Kidney glomerular epithelial cell (primary cell): ENCODE measurements at places on chromosomes 7 and 10.

DNA sequence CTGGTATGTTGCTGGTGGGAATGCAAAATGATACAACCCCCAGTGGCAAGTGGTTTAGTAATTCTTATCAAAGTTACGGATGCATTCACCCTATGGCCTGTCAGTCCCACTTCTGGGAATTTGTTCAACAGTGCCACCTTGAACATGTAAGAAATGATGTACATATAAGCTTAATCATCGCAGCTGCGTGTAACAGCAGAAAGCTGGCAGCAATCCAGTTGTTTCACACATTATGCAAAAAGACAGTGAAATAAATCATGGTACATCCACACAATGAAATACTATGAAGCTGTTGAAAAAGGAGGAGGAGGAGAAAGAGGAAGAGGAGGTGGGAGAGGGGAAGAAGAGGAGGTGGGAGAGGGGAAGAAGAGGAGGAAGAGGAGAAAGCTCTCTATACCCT is 76.2 kb upstream of the MYL10 start:
- no peak for DNase-seq

DNA sequence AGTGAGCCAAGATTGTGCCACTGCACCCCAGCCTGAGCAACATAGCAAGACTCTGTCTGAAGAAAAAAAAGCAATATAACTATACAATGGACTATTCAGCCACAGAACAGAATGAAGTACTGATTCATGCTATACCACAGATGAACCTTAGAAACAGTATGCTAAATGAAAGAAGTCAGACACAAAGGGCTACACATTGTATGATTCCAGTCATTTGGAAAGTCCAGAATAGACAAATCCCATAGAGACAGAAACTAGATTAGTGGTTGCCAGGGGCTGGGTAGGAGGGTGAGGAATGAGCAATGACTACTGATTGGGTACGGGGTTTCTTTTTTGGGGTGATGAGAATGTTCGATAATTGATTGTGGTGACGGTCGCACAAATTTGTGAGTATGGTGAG is 9.6 kb upstream of the CFAP70 start:
- no peak for DNase-seq

GRCh38 chr7:27068259-27068658 is 27.5 kb downstream of the HOXA1 start:
- no peak for DNase-seq

DNA sequence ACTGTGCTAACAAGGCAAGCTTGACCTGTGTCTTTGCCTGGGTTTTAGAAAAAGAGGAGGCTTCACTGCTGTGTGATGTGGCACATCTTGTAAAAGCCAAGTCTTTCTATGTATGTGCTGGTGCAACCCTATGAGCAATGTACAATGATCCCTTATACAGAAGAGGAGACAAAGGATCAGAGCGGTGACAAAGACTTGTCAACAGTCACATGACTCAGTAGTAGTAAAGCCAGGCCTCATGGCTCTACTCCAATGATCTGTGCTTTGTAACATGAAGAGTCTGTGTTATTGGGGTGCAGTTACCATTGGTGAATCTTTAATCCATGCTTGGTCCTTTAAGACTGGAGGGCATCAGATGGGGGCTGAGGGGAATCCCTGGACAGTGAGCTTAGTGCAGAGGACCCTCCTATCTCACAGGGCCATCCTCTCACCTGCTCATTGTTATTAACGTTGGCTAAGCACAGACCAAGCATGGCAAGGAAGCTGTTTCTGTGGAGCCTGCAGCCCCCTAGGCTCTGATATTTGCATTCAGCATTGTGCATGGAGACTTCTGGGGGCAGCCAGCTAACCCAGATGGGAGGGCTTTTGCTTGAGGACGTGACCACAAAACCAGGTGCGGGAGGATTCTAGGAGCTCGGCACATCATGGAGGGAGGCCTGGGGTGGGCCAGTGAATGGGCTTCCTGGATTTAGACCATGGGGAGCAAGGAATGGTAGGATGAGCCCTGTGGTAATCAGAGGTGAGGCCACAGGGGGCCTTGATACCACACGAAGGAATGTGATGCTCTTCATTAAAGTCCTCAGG is 308.8 kb upstream of the ZNF32 start:
- DNase-seq = no peak

DNA sequence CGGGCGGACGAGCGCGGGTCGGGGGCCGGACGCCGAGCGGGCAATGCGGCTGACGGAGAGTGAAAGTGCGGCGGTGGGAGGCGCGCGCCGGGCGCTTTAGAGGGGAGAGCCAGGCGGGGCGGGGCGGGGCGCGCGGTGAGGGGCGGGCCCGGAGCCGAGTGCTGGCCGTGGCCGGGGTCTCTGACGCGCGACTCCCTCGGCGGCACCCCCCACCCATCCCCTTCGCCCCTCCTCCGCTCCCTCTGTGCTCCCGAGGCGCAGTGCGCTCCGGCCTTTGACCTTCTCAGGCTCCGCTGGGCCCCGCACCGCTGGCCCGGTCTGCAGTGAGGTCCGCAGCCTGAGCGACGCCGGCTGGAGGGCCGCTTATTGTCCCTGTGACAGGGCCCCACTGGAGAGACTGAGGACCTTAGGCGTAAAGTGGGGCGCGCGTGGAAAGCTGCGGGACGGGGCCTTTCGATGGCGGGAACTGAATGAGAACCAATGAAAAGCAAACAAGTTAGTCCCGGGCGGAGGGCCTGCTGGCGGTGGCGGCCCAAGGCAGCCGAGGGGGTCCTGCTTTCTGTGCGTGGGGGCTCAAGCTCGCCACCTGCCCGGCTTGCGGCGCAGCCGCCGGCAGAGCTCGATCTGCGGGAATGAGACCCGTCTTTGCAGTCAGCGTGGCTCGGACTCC is at the start of gene CXCL12:
TSS of gene CXCL12 (minus strand) at position 72 of the 670 bp plus-strand sequence. CDS start 92 bp downstream, outside the sequence.
- no peak for DNase-seq

DNA sequence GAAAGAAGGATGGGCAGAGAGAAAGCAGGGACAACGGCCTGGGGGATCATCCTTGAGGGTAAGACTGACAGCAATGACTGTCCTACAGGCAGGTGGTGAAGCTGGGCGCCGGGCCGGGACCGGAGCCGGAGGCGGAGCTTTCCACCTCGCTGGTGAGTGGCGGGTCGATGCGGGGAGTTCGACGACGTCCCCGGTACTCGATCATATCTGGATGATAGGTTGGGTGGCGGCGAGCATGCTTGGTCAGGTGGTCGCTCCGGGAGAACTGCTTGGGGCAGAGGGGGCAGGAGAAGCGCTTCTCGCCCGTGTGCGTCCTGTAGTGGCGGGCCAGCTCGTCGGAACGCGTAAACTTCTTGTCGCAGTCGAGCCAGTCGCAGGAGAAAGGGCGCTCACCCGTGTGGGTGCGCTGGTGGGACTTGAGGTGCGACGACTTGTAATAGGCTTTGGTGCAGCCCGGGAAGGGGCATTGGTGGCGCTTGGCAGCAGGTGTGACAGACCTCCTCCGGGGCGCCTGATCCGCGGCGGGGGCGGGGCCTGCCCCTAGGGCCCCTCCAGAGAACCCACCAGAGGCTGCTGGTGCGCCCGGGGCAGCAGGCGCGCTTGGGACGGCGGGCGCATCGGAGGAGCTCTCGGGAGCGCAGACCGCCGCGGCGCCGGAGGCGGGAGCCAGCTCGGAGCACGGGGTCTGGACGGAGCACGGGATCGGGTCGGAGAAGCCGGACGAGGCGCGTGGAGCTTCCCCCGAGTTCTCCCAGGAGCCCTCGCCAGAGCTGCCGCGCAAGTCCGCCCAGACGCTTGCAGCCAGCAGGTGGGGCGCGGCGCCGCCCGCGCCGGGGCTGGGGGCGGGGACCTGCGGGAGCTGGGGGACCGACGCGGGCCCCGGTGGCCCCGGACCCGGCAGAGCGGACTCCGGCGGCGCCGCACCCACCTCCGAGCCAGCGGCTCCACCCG is 752 bp downstream of the KLF14 start:
- DNase-seq = no peak

DNA sequence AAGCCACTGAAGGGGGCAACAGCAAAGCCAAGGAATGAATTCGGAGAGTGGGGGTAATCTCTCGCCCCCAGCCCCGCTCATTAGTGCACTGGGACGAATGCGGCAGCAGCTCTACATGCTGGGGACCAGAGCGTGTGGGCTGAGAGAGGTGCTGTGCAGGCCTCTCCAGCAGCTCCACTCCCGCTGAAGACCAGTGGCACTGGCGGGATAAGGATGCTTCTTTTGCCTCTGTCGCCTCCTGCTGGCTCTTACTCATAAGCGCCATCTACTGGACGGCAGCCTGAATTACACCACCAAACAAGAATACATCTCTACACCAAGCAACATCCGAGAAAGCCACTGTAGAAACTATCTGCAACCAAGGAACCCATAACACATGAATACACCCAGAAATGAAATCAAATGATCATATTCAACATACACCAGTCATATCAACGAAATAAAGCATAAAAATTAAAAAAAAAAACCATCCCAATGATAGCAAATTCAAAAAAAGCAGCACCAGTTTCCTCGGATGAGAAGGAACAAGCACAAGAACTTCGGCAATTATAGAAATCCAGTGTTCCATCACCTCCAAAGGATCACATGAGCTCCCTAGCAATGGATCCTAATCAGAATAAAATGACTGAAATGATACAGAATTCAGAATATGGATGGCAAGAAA is 79.0 kb upstream of the TMEM168 start:
- DNase-seq = peak; percentile 28

DNA sequence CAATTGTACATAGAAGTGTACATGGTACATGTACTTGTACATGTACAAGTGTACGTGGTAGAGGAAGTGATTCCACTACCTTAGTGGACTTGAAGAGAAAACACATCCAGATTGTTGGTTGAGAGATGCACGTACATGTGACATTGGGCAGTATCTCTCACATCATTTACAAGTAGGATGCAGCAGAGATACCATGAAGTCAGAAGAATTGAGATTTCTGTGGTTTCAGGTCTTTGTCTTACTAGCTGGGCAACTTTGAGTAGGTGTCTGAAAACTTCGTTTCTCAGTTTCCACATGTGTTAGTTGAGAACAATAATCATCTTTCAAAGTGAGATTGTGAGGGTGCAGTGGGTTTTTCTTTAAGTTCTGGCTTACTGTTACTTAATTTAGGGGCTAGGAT is 21.5 kb downstream of the CLDN12 start:
- DNase-seq = no peak

DNA sequence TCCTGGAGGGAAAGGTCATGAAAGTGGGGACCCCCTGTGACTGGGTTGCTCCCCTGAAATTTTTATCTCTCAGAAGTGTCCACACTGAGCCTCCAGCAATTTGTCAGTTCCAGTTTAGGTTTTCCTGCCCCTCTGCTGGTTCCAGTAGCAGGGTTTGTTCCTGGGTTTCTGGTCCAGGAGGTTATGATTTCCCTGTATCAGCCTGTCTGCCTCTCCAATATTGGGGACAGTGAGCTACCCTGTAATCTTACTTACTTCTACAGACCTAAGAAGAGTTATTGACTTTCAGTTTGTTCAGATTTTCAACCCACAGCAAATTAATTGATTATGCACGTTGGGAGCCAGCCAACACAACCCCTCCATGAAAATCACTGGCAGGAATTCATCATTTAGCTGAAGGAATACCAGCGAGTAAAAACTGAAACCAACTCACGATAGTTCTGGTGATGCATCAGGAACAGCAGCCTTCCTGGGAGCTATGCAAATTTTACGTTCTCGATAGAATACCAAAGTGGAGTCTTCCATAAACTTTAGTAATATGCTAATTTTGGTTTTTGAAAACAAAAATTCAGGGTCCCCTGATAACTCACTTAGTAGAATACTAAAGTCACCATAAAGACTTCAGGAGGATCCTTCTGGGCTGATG is 31.3 kb upstream of the IL15RA start:
- DNase-seq = no peak

DNA sequence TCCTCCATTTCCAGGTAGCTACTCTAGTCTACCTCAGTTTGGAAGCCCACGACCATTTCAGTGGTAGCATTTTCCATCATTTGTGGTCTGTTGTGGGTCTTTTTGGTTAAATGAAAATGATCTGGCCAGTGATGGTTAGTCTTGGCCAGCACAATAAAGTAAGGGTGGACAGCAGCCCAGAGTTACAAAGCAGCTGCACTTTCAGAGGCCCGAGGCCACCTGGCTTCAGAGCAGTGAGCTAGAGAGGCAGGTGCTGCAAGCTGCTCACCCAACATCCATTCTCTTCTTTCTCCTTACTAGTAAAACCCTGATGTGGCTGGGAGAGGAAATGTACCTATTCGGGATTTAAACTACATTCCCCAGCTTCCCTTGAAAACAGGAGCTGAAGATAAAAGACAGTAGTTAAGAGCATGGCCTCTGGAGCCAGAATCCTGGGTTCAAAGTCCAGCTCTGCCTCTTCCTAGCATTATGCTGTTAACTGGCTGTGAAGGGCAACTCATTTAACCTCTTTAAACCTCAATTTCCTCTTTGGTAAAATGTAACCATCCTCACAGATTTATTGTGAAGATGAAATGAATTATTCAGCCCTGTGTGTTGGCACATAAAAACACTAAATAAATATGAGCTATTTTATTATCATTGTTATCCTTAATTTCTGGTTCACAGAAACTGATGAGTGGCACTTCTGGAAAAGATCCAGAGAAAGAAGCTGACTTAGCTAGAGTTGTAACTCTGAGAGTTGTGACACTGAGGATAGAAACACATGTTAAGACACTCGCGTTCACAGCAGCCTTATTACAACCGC is 517.4 kb downstream of the PARD3 start:
- DNase-seq = no peak

- DNase-seq = no peak
Measured at GRCh38 chr10:22693860-22694259, 20.5 kb downstream of the PIP4K2A start.

GRCh38 chr7:115676080-115676479 is 354.5 kb downstream of the TFEC start:
- peak; percentile 17 for DNase-seq

DNA sequence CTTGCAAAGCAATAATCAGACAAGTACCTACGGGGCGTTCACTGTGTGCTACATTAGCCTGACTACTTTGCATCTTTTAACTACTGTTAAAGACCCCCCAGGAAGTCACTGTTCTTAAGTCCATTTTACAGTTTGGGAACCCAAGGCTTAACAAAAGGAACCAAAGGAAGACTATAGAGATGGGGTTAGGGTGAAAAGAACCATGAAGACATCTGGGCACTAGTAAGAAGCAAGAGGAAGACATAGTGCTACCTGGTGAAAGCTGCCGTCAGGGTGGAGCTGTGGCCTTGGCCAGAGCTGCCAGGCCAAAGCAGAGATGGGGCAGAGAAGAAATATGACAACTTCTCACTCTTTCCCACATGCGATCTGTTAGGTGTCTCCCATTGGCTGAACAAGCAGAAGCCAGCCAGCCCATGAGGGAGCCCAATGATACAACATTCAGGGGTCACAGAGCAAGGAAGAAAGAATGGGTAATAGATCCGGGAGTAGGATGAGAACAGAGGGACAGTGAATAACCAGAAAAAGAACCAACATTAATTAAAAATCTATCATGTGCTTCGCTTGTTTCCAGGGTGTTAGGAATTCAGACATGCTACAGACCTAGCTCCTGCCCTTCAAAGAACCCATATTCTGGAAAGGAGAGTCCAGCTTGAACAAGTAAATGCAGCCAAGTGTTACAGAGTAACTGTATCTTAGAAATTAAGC is 85.4 kb downstream of the ARID5B start:
- DNase-seq = no peak

DNA sequence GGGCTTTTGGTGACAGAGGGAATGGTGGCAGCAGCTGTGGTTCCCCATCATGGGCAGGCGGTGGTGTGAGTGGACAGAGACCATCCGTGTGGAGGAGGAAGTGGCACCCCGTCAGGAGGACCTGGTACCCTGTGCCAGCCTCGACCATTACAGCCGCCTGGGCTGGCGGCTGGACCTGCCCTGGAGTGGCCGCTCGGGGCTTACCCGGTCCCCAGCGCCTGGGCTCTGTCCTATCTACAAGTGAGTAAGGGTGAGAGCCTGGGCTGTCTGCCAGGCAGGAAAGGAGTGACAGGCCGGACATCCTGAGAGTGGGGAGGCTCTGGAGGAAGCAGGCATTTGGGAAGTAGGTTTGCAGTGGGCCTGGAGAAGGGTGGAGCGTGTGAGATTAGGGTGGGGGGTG is 2.9 kb upstream of the ZNF467 start:
- no peak for DNase-seq
